ENCODE measurements at places on chromosomes 11 and 22.

GRCh38 chr22:49925525-49926128 is 7.2 kb downstream of the CRELD2 start:
- DNase-seq, result no peak

DNA sequence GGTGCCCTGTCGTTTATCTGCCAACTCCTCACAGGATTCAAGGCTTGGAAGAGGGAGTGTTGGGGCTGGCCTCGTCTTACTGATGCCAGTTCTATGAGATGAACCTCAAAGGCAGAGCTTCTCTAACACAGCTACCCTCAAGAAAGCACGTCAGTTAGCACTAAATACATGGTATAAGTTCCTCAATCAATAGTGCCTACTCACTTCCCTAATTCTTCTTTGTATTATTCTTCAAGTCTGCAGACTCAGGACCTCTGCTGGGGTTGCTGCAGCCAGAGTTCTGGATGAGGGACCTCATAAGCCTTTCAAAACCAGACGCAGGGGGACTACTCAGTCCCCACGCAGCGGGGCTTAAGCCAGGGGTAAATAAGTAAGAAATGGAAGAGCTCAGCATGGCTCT is 118.3 kb downstream of the VPREB1 start:
- no peak for DNase-seq

DNA sequence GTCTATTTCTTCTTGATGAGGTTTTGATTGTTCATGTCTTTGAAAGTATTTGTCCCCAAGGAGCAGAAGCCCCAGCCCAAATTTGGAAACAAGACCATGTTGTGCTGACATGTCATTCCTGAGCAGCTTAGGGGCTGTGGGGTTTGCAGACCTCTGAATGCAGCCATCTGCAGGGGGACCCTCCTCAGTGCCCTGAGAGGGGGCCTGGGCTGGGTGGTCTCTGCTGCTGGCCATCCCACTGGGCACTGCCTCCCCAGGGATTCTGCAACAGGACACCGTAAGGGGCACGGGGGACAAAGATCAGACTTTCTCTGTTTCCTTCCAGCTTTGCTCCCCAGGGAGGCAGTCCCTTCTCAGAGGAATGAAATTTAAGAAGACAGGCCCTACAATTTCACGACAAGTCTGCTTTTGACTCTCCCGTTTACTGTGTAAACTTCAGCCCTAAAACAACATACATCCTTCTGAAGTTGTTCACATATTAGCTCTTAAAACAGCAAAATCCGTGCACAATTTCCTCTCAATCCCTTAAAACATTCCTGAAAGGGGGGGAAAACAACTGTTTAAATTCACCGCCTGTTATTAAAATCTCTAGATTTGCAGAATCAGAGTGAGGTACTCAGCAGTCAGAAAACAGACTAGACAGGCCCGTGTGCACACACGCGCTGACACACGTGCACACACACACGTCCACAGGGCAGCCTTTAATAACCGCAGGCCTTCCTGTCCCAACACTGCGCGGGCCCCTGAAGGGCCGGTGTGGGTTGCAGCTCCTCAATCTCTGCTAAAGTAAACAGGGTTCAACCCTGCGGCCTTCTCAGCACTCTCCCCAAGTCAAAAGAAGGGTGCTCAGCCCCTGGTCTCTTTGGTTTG is 109.8 kb downstream of the KCNQ1 start:
- DNase-seq, result no peak

DNA sequence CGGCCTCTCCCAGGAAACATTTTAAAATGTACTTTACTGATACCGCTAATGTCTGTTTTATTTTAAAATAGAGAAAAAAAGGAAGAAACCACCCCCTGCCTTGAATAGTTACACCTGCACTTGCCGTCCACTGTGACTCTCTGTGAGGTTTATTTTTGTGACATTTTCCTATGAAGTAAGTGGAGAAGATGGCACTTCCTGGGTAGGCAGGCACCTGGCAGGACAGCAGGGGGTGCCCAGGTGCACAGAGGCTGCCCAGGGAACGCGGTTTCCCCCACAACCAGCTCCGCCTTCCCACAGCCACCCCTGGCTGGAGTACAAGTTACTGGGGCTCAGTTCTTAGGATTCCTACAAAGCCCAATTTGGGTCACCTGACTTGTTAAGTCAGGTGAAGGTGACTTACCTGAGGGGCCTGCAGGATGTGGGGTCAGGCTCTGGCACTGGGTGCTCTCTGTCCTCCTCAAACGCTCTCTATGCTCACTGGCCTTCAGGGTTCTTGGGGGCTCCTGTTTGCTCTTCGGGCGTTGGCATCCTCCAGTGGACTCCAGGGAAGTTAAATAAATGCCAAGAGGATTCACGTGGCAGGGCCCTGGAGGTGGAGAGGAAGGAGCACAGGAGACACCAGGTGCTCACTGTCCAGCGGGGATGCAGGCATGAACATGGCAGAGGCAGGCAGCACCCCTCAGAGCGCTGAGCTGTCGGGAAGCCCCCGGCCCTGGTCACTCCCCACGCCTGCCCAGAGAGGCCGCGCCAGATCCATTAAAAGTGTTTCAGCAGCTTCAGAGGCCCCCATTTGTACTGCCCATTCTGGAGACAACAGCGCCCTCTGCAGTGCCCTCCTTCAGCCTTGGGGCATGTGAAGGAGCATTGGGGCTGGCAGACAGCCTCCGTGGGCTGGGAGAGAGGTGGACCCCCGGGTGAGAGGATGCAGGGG is 1021.2 kb downstream of the TBC1D22A start:
- DNase-seq, result peak; percentile 32

DNA sequence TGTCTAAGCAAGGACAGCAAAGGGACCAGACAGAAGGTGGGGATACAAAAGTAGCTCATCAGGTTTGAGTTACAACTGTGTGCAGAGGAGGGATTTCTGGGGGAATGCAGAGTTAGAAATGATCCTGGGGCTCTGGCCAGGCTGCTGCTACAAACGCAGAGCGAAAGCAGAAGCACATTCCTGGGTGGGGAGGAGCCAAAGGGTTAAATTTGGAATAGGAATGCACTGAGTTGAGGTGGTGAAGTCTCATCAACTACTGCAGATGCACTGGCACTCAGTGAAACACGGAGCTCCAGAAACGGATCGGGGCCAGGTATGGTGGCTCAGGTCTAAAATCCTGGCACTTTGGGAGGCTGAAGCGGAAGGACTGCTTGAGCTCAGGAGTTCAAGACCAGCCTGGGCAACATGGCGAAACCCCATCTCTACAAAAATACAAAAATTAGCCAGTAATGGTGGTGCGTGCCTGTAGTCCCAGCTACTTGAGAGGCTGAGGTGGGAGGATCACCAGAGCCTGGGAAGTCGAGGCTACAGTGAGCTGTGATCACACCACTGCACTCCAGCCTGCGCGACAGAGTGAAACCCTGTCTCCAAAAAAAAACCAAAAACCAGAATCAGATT is 3.2 kb downstream of the CHKA start:
- no peak for DNase-seq

GRCh38 chr11:38818720-38819119 is 2220.7 kb upstream of the RAG2 start:
- no peak for DNase-seq

DNA sequence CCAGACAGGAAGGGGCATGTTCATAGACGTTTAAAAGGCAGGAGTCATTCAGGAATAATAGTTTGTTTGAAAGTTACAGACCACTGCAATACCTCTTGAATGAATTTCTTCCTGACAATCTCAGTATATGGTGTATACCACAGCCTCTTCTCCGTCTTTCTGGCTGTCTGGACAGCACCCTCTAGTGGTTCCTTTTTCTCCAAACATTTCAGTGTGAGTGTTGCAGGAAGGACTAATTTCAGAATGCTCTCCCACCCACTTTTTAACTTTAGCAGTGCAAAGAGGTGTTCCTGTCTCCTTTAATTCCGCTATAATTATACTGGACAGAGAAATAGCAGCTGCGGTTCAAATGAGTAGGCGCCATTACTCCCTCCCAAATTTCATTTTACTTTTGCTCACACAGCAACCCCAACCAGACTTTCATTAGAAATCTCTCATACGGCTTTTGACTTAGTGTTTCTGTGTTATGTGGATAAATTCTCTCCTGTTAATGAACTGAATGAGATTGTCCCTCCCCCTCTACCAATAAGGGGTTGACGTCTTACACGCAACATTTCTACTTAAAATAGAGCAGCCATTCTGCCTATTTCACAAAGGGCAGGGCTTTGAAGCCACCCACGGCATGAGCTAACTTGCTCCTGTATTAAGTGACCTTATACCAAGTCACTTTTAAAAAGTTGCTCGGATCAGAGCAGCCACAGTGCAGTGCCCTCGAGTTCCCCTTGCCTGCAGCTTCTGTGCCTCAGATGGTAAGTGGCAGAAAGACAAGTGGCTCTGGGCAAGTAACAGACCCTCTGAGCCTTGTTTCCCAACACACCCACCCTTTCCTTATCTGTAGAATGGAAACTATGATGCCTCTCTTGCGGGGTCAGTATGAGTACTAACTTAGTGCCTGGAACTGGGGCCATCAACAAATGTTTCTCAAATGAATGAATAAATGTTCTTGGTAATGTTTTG is 368.6 kb downstream of the OPCML start:
- no peak for DNase-seq

- DNase-seq, result peak; percentile 62
Measured at GRCh38 chr11:2137202-2138067, 1.8 kb downstream of the IGF2 start.

DNA sequence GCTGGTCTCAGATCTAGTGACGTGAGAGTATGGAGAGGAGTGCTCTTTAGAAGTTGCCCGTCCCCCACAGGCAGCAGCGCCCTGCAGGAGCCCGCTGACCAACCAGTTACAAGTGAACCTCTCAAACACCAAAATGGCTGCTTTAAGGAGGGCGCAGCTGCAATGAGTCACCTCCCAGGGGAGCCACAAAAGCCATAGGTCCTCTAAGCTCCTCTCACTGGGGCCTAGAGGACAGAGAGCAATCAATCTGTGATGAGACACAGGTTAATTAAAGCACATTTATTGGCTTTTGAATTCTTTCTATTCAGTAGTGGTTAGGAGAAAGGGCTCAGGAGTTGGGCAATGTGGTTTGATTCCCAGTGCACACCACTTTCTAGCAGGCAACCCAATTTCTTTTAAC is 15.5 kb upstream of the RAPSN start:
- no peak for DNase-seq

Measured in right atrium auricular region (tissue), 2 donors.